ENCODE measurements at places on chromosomes 3 and 15.
A peak's percentile ranks its signal among the peaks of the same experiment; 100 is the strongest.

DNA sequence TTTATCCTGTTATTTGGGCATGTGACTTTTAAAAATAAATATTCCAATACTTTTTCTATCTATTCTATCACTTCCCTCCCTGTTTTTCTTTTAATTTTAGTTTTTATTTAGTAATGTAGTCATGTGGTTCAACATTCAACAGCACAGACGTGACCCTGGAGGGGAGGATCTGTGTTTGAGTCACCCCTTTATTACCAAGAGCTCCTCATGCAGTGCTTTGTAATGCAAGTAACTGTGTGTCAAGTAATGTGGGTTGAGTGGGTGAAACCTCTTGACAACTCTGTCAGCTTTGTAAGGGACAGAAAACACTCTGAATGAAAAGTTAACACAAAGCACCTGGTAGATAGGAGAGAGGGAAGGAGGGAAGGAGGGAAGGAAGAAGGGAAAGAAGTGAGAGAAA lies 89.7 kb upstream of the FGF12 start:
- no peak for DNase-seq

DNA sequence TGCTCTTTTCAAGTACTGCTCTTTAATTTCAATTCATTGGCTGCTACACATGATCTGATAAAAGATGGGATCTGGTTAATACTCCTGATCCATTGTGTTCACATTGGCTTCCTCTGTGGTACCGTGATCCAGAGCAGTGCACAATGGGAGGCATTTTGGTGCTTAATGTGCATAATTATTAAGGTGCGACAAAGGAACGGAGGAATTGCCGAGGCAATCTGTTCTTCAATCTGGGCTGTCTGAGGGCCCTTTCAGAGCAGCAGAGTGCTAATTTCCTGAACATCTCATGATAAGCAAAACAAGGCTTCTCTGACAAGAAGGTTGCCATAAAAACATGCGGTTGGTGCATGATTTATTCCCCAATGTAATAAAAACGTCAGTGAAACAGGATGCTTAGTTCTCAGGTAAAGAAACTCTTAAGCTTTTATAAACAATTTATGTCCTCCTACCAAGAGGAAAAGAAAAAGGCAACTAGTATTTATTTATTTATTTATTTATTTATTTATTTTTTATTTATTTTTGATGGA lies 64.0 kb upstream of the EPHA3 start:
- no peak for DNase-seq

DNA sequence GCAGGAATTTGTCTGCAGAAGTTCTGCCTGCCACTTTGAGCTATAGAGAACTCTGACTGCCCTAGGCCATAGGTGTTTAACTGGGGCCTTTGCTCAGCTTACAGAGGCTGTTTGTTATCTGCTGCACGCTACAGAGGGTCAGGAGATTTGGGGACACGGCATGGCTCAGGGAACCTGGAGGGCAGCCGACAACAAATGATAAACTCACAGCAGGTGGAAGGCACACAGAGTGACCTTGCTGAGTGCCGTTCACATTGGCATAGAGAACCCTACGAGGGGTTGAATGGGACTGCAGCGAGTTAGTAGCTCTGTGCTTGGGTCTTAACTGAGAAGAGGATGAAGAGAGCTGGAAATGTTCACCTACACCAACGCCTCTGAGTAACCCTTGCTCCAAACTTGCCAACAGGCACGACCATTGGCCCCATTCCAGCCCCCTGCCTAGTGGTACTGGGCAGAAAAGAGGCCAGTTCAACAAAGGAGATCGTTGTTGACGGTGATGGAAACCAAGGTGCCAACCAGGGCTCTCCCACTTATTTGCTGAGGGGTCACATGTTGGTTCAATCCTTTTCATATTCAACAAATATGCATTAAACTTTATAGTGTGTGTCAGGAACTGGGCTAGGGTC lies 301.1 kb downstream of the NTRK3 start:
- DNase-seq = no peak

DNA sequence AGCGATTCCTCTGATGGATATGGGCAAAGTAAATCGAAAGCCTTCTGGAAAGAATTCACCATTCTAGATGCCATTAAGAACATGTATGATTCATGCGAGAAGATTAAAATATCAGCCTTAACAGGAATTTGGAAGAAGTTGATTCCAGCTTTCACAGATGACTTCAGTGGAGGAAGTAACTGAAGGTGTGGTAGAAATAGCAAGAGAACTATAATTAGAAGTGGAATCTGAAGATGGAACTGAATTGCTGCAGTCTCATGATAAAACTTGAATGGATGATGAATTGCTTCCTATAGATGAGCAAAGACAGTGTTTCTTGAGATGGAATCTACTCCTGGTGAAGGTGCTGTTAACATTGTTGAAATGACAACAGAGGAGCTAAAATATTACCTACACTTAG lies 30.1 kb upstream of the TBC1D23 start:
- no peak for DNase-seq

GRCh38 chr3:112734736-112735350 lies 93.9 kb upstream of the CCDC80 start:
- peak; percentile 9 for DNase-seq

- DNase-seq = no peak
Measured at GRCh38 chr15:62895139-62895866, 147.2 kb upstream of the TPM1 start.

GRCh38 chr3:179037351-179037750 lies 34.3 kb downstream of the ZMAT3 start:
- DNase-seq = no peak

- DNase-seq = no peak
Measured at GRCh38 chr3:123376451-123377242, 72.2 kb downstream of the ADCY5 start.

DNA sequence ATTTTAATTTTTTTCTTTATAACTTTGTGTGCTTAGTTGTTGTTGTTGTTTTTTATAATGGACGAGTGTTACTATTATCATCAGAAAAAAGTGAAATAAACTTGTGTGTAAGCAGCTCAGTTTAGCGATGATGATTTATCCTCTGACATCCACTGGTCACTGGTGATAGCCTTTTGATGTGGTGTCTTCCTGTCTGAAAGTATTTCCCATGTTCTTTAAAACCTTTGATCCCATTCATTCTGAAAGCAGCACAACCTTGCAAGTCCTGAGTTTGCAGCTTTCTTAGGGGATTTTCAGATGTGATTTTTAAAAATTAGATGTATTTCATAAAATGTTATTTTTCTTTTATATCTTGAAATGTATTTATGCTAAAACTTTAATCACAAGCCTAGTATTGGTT lies 85.9 kb upstream of the ZPLD1 start:
- DNase-seq = no peak

DNA sequence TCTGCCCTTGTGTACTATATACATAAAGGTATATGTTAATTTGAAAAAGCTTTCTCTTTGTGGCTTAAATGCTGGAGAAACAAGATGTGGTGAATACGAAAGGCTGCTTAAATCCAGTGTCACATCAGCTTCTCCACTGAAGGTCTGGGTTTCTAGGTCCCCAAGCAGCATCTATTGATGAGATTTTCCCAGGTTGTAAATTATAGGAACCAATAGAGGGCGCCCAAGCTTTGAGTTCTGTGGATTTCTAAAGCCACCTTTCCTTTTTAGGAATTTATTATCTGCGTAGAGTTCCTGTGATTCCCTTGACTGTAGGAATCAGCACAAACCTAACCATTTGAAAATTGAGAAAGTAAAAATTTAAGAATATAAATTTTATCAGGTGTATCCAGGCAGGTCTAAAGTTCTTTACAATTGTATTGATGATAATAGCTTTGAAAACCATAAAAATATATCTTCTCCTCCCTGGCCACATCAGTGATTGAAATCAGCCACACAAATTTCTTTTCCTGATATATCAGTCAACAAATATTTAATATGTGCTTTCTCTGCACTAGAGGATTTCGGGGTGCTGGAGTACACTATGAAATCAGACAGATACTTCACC lies 88.3 kb upstream of the ADAMTSL3 start:
- DNase-seq = no peak

DNA sequence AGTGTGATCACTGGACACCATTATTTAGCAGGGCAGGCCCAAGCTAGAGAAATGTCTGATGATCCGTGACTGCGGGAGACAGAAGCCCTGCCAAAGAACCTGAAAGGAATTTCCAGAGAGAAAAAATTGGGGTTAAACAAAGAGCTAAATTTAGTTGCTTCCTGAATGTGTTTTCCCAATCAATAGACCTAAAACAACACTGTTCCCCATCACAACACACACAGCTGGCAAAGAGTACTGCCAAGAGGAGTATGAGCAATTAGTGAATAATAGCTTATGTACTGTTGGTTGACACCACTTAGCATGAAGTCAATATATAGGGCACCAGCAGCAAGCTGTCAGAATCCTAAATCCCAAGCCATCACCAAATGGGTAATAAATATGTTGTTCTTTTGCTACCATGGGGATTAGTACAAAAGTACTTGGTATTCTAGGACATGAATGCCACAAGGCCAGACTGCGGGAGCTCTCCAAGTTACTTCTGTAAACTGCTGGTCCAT lies 35.7 kb downstream of the CLK3 start:
- DNase-seq = no peak

DNA sequence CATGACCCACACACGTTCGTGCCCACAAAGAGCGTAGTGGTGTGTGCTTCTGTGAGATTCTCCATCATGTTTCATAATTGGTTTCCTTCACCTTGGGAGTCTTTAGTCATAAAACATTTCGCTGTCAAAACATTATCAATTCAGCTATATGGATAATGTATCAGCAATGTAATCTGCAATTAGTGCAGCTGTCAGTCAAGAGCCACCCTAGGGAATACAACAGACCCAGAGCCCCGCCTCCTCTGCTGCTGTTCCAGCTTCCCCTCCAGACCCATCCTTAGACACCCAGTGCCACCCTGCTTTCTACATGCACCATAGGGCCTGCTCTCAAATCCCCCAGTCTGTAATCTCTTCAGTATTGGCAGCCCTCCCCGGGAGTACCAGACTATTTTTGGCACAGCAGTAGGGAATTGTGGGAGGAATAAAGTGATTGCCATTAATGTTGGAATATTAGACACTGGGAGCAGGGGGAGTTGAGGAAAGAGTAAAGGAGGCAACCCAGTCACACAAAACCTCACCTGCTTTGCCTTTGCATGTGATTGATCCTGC lies 31.5 kb upstream of the C3orf80 start:
- no peak for DNase-seq

DNA sequence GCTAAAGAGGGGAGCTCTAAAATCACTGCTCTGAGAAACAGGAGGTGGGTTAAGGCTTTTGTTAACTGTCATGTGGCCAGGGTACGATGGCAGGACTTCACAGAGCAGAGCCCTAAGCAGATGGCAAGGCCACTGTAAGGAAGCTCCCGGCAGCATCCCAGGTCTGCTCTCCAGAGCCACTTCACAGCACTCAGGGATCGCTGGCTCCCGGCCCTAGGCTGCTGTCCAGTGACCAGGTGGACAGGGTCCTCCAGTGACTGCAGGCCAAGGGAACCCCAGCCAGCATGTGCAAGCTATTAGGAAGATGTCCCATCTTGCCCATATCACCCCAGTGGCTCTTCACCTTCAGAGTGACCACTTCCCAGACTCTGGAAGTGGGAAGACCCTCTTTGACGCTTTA lies 10.4 kb downstream of the TMEM41A start:
- no peak for DNase-seq

GRCh38 chr3:115325539-115325938 lies 178.5 kb upstream of the ZBTB20 start:
- DNase-seq = no peak

- DNase-seq = no peak
Measured at GRCh38 chr15:40858706-40859105, 14.9 kb downstream of the SPINT1 start.

DNA sequence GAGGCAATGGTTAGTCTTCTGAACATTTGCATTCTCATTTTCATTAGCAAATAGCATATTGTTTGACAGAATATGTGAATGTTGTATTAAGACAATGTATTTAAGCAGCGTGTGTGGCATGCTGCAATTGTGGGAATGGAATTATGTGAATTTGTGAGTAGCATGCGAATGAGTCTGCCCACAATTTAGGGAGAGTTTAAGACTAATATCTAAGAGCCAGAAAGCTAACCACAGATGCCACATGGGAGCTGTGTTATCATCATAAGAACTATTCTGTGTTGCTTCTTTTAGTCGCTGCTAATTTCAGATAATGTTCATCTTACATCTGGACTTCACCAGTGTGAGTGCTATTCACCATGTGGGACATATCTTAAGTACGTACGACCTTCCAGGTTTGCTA lies 494.5 kb downstream of the RBMS3 start:
- DNase-seq = no peak

GRCh38 chr3:39346785-39347585 lies 17.5 kb downstream of the CCR8 start:
- no peak for DNase-seq

DNA sequence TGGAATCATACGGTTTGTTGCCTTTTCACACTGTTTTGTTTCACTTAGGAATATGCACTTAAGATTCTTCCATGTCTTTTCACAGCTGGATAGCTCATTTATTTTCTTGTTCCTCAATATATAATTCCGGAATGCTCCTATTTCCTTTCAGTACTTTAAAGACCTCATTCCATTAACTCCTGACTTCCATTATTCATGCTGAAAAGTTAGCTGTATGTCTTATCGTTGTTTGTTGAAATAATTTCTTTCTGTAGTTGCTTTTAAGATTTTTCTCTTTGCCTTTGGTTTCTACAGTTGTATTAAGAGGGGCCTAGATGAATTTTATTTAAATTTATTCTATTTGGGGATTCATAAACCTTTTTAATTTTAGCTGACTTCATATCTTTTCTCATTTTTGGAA lies 122.2 kb downstream of the ANXA2 start:
- DNase-seq = no peak

- DNase-seq = no peak
Measured at GRCh38 chr3:50473768-50474167, 29.7 kb downstream of the CACNA2D2 start.

DNA sequence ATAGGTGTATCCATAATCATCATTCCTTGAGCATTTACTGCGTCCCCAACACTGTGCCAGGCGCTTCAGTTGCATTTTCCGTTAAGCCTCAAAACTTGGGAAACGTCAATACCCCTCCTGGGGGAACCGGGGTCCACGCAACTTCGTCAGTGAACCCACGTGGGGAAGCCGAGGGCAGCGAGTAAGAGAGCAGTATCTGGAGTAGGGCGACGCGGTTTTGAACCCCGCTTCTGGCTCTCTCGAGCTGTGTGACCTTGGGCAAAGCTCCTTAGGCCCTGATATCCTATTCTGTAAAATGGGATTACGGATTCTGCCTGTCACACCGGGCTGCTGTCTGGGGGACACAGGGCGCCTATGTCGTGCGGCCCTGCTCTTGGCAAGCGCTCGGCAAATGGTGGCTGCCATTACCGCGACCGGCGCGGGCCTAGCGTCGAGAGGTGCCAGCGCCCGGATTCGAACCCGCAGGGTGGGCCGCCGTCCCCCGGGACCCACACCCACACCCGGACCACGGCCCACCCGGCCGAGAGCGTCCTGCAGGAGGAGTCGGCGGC lies 590 bp downstream of the POLG start:
- DNase-seq = no peak

- no peak for DNase-seq
Measured at GRCh38 chr3:128929364-128929763, 49.9 kb downstream of the ACAD9 start.

DNA sequence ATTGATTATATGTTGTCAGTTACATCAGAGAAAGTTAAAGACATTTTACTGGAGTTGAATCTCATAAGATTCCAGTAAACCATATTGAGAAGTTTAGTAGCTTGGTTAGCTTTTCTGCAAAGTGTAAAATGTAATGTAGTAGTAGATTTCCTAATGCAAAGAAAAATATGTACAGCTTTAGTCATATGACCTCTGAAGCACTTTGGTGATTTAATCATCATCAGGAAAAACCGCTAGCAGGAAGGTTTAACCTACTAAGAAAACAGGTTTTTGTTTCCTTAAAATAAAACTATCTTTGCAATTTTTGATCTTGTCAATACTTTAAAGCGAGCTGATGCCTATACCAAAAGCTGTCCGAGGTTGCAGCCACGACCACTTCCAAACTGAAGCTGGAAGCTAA lies 364.6 kb upstream of the ZNF385D start:
- no peak for DNase-seq

Data from NCI-H1436 treated with DMSO at 0.1 percent for 48 hours (cell line).